ENCODE measurements at places on chromosomes 7 and 10.
A peak's percentile ranks its signal among the peaks of the same experiment; 100 is the strongest.

GRCh38 chr10:72316748-72317435 lies 37.8 kb downstream of the DNAJB12 start:
- DNase-seq: peak; percentile 80

- no peak for DNase-seq
These were observed 231.1 kb downstream of the REEP3 start for GRCh38 chr10:63752318-63752717.

- no peak for DNase-seq
These were observed 208.6 kb upstream of the KIAA1217 start for GRCh38 chr10:24000271-24000813.

DNA sequence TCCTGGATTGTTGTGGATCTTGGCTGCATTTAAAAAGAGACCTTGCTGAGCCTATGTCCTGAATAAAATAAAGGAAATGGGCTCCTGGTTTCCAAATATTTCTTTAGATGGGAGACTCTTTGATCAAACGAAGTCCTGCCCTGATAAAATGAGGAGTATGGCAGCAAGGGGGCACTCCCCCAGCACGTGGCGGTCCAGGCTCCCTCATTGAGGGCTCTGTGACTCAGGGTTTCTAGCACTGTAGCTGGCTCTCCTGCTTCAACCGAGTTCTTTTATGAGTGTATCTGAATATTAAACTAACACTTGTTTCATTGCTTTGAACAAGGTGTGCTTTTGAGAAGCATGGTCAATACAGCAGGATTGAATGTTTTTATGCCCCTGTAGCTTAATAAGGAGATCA lies 114.2 kb downstream of the AVL9 start:
- DNase-seq: no peak

GRCh38 chr10:23120001-23120934 lies 24.9 kb downstream of the MSRB2 start:
- no peak for DNase-seq

DNA sequence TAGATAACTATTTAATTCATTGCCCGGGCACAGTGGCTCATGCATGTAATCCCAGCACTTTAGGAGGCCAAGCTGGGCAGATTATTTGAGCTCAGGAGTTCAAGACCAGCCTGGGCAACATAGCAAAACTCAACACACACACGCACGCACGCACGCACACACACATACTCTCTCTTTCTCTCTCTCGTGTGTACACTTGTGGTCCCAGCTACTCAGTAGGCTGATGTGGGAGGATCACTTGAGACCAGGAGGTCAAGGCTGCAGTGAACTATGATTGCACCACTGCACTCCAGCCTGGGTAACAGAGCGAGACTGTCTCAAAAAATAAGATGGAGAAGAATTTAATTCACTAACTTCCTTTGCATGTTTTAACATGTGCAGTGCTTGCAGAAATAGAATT lies 38.1 kb downstream of the PTPN12 start:
- peak; percentile 12 for DNase-seq

GRCh38 chr7:24227603-24228359 lies 56.2 kb upstream of the NPY start:
- peak; percentile 43 for DNase-seq

- no peak for DNase-seq
These were observed 78.3 kb upstream of the DIP2C start for GRCh38 chr10:767794-768193.

DNA sequence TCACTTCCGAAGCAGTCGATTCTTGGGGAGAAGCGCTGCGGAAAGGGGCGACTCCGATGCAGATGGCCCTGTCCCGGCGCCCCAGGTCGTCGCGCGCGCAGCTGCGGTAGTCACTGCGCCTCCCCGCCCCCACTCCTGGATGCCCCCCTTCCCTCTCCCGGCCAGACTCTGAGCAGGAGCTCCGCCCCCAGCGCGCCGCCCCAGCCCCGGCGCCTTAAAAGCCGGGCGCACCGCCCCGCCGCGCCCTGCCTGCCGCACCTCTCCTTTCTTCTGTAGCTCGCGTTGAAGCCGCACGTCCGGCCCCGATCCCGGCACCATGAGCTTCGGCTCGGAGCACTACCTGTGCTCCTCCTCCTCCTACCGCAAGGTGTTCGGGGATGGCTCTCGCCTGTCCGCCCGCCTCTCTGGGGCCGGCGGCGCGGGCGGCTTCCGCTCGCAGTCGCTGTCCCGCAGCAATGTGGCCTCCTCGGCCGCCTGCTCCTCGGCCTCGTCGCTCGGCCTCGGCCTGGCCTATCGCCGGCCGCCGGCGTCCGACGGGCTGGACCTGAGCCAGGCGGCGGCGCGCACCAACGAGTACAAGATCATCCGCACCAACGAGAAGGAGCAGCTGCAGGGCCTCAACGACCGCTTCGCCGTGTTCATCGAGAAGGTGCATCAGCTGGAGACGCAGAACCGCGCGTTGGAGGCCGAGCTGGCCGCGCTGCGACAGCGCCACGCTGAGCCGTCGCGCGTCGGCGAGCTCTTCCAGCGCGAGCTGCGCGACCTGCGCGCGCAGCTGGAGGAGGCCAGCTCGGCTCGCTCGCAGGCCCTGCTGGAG lies at the start of gene INA:
Gene INA, plus strand, starts transcription at position 243 of the 817 bp plus-strand sequence. Its CDS starts 74 bp downstream, at position 317.
- DNase-seq: peak; percentile 54

- peak; percentile 48 for DNase-seq
These were observed 7.0 kb upstream of the SFMBT2 start for GRCh38 chr10:7417807-7418206.

- DNase-seq: no peak
These were observed 36.5 kb upstream of the JAZF1 start for GRCh38 chr7:28217143-28217542.

DNA sequence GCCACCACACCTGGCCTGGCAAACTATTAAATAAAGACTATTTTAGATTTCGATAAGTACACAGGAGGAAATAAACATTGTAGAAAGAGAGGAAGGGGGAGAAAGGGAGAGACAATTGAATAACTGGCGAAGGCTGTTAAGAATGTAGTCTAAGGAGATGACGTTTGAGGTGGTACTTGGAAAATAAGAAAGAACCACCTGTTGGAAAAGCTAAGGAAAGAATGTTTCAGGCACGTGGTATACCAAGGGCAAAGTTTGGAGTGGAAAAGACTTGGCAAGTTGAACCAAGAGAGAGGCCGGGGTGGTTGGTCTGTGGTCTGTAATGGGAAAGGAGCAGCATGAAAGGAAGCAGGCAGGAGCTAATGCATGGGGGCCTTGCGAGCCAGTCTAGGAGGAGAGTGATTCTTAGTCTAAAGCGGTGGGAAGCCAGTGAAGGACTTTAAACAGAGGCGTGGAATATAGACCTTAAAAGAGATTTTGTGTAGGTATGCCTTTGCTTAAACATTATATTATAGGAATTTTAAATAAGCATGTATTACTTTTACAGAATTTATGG lies 9.4 kb downstream of the ING3 start:
- no peak for DNase-seq

DNA sequence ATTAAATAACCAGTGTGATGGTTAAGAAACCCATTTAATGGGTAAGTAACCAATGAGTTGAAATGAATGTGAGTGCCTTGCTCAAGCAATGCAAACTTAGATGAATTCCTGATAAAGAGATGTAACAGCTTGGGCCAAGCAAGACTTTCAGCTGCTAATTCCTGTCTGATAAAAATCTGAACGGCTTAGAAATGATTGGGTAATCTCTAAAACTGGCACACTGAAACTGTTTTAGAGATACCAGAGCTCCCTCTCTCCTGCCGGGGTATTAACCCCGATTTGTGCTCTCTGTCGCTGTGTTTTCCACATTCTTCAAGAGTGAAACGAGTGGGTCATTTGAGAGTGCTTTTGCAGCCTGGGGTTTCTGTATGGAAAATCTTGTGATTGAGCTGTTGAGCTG lies 534.9 kb upstream of the GALNT17 start:
- DNase-seq: no peak

- DNase-seq: no peak
These were observed 26.4 kb upstream of the ITPRID1 start for GRCh38 chr7:31487476-31487875.

GRCh38 chr10:47050618-47051455 lies 139.6 kb downstream of the PTPN20 start:
- no peak for DNase-seq

DNA sequence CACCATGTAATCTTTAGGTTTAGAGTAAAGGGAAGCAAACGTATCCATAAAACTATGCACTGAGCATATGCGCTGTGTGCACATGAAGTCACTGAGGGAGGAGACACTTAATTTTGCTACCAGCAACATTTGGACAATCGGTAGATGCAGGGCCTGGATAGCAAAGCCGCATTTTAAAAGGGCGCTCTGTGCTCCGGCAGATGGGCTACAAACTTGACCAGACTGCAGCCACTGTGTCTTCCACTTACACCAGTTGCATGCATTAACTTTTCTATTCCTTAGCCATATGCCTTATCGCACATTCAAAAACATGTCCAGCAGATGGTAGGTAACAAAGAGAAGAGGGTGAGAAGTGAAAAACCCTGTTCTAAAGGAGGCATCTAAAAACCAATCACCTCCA lies 18.3 kb downstream of the FAM171A1 start:
- DNase-seq: no peak

DNA sequence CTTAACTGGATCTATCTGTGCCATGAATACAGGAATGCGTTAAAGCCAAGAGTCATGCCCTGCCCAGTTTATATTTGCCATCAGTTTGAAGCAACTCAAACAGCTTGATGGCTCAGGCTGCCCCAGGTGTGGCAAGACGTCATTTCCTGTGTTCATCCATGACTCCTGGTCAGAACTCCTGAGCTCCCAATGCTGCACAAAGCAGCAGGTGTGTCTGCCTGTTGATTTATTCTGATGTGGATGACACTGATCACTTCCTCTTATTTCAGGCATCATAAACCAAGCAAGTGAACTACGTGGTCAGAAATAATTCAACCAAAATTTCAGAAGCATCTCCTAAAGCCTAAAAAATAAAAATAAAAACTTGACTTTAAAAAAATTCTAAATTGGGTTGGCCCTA lies 68.5 kb downstream of the EZH2 start:
- no peak for DNase-seq

- peak; percentile 55 for DNase-seq
These were observed 47.5 kb upstream of the AGR3 start for GRCh38 chr7:16929146-16929762.

DNA sequence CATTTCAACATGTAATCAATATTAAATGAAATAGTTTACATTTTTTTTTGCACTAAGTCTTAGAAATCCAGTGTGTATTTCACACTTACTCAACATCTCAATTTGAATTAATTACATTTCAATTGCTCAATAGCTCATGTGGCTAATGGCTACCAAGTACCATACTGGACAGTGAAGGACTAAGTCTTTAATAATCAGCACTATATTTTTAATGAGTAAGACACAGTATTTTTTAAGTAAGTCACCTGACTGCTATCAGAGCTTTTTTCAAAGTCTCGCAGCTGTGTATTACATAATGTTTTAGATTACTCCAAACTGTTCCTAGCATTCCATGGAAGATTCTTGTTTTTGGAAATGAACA lies 19.6 kb downstream of the WASL start:
- DNase-seq: no peak

- DNase-seq: peak; percentile 85
These were observed 16.2 kb upstream of the NME8 start for GRCh38 chr7:37832194-37832593.

- no peak for DNase-seq
These were observed 59.1 kb downstream of the NRF1 start for GRCh38 chr7:129670656-129671055.

GRCh38 chr7:84705079-84705478 lies 481.8 kb downstream of the SEMA3D start:
- DNase-seq: no peak

Data from suppressor macrophage (primary cell).